Activated naive CD8-positive, alpha-beta T cell treated with anti-CD3 and anti-CD28 coated beads for 36 hours (primary cell): ENCODE measurements at places on chromosomes 3 and 15. TPM values are rescaled to one million over a fixed set of nuclear protein-coding genes. Genes with fewer than 3 reads are reported as not detected.

CDC25A gene
- 57.4 TPM for total RNA-seq

DNA sequence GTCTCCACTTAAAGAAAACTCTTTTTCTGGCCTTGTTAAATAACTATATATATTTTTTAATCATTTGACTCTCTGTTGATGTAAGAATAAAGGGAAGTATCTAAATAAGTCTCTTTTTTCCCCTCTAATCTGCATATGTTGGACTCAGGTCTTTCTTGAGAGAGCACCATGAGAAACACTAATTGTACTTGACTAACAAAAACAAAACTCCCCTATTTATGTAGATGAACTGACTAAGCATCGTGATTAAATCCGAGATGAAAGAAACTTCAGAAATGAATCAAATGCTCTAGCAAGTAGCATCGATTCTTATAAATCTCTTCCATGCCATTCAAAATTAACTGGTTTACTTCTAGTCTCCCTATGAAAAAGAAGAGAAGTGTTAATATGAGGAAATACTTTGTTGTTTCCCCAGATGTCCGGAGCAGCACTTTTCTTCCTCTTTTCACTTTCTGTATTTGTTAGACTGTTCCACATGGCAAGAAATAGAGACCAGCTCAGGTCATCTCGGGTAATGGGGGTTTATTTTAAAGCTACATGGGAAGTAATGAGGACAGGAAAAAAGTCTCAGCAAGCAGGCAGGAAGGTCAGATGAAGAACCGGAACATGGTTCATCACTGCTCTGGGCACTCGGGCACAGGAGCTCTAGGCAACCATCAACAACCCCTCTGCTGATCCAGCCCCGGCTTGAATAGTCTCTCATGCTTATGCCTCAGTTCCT, 288.3 kb downstream of the CNTN6 start:
- no peak overlapping the region for H3K27ac ChIP-seq
- no peaks in the 10 kb centered on the region for H3K4me1 ChIP-seq
- H3K4me3 ChIP-seq: no peak overlapping the region
- H3K27me3 ChIP-seq: no peaks in the 10 kb centered on the region
- no peaks in the 10 kb centered on the region for H3K36me3 ChIP-seq

DNA sequence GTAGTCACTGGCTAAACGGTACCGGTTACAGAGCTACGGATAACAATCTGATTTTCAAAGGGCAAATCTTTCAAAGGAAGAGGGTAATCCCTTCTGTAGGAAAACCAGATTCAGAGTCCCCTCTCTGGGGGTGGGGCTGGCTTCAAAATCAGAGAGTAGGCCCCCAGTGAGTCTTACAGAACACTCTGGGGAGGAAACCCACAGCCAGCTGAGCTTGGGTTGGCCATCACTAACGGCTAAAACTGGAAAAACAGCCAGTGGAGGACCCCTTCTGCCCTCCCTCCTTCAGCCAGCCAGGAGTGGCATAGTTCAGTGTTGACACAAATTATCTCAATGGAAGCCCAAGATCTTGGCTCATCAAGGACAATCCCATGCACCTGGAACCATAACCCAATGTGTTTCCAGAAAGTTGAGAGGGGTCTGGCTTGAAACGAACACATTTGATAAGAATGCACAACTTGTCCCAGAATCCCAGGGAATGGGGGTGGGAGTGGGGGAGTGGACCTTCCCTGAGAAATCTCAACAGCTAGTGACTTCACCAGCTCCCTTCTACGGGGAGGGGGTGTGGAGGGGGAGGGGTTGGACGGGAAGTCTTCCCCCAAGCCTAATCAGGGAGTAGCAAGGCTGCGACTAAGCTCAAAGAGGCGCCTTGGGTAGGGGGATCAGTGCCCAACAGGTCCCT, 1.0 kb downstream of the RASL12 start:
- peaks cover 36% of the 10 kb centered on the region for H3K27me3 ChIP-seq
- DNase-seq: no peak
- H3K4me1 ChIP-seq: peaks cover 6% of the 10 kb centered on the region
- no peak overlapping the region for H3K27ac ChIP-seq

DNA sequence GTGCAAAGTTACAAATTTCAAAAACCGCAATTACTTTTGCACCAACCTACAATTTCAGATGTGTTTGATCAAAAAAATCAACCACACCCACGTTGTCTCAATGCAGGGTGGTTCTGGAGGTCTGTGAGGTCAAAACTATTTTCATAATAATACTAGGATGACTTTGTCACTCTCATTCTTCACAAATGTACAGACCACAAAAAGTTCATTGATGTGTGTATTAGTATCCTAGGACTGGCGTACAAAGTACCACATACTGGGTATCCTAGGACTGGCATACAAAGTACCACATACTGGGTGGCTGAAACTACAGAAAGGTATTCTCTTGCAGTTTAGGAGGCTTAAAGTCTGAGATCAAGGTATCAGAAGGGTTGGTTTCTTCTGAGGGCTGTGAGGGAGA, 13.0 kb downstream of the SUCLG2 start:
- no peaks in the 10 kb centered on the region for H3K27me3 ChIP-seq
- H3K36me3 ChIP-seq: peaks cover 70% of the 10 kb centered on the region
- no peak overlapping the region for H3K27ac ChIP-seq
- peaks cover 68% of the 10 kb centered on the region for H3K4me1 ChIP-seq
- H3K4me3 ChIP-seq: no peak overlapping the region
- no peak for DNase-seq

DNA sequence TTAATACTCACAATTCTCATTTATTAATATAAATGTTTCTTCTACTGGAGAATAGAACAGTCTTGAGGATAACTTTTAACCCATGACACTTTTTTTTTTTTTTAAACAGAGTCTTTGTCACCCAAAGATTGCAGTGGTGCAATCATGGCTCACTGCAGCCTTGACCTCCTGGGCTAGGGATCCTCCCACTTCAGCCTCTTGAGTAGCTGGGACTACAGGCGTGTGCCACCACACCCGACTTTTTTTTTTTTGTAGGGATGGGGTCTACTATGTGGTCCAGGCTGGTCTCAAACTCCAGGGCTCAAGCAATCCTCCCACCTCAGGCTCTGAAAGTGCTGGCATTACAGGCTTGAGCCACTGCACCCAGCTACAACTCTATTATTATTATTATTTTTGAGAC, 34.5 kb downstream of the PIK3CB start:
- peaks cover 24% of the 10 kb centered on the region for H3K4me1 ChIP-seq
- no peak overlapping the region for H3K4me3 ChIP-seq
- peaks cover 7% of the 10 kb centered on the region for H3K36me3 ChIP-seq
- DNase-seq: no peak
- H3K27me3 ChIP-seq: no peaks in the 10 kb centered on the region
- no peak overlapping the region for H3K27ac ChIP-seq

DNA sequence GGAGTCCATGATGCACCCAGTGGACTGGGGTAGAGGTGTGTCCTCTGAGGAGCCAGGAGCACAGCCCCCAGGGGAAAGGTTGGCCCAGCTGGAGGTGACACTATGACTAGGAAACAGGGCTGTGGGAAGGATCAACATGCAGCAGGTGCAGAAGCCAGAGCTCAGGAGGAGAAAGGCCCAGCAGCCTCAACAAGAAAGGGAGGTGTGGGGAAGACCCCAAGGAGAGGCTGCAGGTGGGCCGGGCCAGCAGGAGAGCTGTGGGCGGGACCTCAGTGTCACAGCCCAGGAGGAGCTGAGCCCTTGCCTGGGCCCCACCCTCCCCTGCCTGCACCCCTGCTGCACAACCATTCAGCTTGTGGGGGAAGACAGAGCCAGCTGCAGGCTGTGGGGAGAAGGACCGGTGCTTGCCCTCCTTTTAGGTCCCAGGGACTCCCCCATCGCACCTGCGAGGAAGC, 18.4 kb upstream of the KLF13 start:
- no peak overlapping the region for H3K4me3 ChIP-seq
- no peaks in the 10 kb centered on the region for H3K27me3 ChIP-seq
- no peak overlapping the region for H3K27ac ChIP-seq
- DNase-seq: no peak

GRCh38 chr3:151804267-151804666, 9.6 kb upstream of the AADAC start:
- H3K4me3 ChIP-seq: no peak overlapping the region
- no peak overlapping the region for H3K27ac ChIP-seq

GRCh38 chr15:34808016-34808415, 12.7 kb upstream of the ACTC1 start:
- no peak overlapping the region for H3K4me3 ChIP-seq
- no peak overlapping the region for H3K27ac ChIP-seq
- no peaks in the 10 kb centered on the region for H3K4me1 ChIP-seq
- no peak for DNase-seq

- peaks cover 6% of the 10 kb centered on the region for H3K4me1 ChIP-seq
- DNase-seq: no peak
Observed at GRCh38 chr3:120791913-120792312, 49.4 kb downstream of the GTF2E1 start.

DNA sequence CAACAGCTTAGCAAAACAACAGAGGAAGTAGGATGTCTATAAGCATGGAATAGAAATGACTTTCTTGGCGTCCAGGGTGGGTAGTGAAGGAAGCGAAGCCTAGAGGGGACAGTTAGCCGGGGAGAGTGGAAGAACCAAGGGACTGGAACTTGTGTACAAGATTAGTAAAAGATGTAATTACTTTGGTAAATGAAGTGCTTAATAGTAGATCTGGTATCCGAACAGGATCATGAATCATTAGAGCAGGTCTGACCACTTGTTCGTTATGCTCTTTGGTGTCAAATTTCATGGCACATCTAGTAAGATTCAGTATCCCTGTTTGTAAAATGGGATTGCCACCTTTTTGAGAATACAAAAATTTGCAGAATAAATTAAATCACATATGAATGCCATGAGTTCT, 112.5 kb upstream of the MLF1 start:
- no peak for DNase-seq
- H3K4me3 ChIP-seq: no peak overlapping the region
- no peaks in the 10 kb centered on the region for H3K27me3 ChIP-seq

GRCh38 chr3:159894386-159894785, 94.2 kb upstream of the IL12A start:
- no peaks in the 10 kb centered on the region for H3K4me1 ChIP-seq
- peaks cover 2% of the 10 kb centered on the region for H3K27me3 ChIP-seq
- no peak overlapping the region for H3K27ac ChIP-seq
- H3K4me3 ChIP-seq: no peak overlapping the region
- DNase-seq: no peak
- H3K36me3 ChIP-seq: no peaks in the 10 kb centered on the region

- H3K36me3 ChIP-seq: no peaks in the 10 kb centered on the region
- peaks cover 7% of the 10 kb centered on the region for H3K27me3 ChIP-seq
- no peaks in the 10 kb centered on the region for H3K4me1 ChIP-seq
- no peak overlapping the region for H3K4me3 ChIP-seq
- no peak overlapping the region for H3K27ac ChIP-seq
- DNase-seq: no peak
Observed at GRCh38 chr3:179286331-179286730, 35.4 kb upstream of the KCNMB3 start.

DNA sequence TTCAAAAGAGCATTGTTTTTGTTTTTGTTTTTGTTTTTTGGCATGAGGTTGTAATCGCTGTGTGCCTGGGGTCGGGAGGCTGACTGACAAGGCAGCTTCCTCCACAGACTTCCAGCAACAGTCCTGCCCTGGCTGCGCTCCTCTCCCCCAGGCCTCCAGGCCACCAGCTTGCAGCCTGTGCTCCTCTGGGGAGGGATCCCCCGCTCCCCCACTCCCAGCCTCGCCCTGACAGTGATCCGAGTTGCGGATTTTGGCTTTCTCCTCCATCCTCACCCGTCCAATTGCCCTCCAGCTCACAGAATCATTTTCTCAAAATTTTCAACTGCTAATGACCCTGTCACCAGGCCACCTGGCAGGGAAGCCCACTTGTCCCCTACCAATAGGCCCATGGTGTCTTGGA, 36.5 kb upstream of the PCSK6 start:
- DNase-seq: no peak
- H3K27me3 ChIP-seq: peaks cover 14% of the 10 kb centered on the region
- H3K27ac ChIP-seq: no peak overlapping the region
- H3K36me3 ChIP-seq: no peaks in the 10 kb centered on the region
- no peak overlapping the region for H3K4me3 ChIP-seq
- H3K4me1 ChIP-seq: peaks cover 4% of the 10 kb centered on the region

DNA sequence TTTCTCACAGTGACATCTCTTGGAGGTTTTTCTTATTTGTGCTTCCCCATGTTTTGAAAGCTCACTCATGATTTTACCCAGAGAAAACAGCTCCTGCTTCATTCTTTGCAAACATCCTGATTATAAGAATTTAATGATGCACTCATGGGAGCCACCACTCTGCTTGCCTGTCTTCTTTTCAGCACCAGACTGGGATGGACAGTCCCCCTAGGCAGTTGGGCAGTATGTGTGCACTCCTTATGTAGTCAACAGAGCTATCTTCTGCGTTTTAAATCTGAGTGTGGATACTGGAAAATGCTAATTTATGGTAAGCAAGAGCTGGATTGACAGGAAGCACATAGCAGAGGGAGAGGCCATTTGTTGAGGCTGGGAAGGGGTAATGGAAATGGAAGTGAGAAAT, 276.1 kb downstream of the AGBL1 start:
- H3K27ac ChIP-seq: no peak overlapping the region
- H3K36me3 ChIP-seq: no peaks in the 10 kb centered on the region
- H3K4me3 ChIP-seq: no peak overlapping the region
- peaks cover 3% of the 10 kb centered on the region for H3K27me3 ChIP-seq
